ENCODE measurements at places on chromosomes 16 and 17.

DNA sequence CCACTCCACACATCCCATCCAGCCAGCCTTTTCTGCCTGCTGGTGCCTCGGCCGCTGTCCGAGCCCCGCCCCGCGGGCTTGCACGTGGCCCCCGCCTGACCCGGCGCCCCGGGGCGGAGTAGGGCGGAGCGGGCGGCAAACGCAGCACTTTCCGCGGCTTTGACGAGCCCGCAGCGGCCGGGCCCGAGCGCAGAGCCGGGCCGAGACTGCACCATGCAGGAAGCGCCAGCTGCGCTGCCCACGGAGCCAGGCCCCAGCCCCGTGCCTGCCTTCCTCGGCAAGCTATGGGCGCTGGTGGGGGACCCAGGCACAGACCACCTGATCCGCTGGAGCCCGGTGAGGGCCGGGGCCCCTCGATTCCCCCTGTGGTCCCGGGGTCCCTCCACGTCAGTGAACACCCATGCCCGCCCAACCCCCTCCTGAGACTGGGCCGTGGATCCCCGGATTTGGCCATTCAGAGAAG is at the start of gene HSF4:
Gene HSF4, plus strand, starts transcription at position 147 of the 463 bp plus-strand sequence. Its CDS starts 67 bp downstream, at position 214.
- no peak for DNase-seq

DNA sequence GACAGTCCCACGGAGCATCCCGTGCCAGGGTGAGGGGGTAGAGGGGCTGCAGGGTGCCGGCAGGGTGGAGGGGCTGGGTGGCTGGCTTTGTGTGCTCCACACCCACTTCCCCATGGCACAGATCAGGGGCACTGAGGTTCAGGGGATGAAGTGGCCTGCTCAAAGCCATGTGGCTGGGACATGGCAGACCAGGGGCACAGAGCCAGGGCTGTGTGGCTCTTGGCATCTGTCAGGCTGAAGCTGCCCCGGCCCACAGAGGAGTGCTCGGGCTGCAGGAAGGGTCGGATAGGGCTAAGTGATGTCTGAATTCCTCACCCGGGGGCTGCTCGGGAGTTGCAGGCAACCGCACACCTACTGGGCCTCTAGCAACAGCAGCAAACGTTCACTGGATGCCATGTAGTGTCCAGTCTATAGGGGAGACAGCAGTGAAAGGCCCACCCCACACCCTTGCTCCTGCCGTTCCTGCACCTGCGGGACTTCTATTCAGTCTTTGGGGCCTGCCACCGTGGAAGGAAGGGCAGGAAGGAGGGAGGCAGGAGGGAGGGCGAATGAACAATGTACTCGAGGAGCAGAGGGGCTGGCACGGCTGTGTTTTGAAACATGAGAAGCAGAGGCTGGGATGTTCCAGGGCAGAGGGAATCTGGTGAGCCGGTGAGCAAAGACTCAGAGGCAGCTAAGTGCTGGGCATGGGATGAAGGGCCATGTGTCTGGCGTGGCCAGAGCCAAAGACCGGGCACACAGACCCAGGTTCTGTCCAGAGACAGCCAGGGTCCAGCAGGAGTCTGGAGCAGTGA is 15.1 kb downstream of the SLC5A10 start:
- DNase-seq: no peak

DNA sequence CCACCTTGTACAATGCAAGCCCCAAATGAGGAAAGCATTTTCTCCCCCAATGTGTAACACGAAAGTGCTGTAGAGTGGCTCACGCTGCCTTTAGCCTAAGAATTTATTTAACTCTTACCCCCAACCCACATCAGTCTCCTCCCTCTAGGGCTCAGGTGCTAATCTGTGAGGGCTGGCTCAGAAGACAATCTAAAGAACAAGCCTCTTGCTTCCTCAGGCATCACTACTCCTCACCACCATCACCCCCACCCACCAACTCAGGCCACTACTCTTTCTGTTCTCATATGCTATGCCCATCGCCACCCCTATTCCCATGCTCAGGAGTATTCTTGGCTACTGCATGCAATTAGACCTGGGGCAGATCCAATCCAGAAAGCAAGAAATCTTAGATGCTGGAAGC is 3.9 kb upstream of the CCL2 start:
- DNase-seq: no peak

GRCh38 chr17:78226759-78227454 is 4.5 kb upstream of the TMEM235 start:
- no peak for DNase-seq

DNA sequence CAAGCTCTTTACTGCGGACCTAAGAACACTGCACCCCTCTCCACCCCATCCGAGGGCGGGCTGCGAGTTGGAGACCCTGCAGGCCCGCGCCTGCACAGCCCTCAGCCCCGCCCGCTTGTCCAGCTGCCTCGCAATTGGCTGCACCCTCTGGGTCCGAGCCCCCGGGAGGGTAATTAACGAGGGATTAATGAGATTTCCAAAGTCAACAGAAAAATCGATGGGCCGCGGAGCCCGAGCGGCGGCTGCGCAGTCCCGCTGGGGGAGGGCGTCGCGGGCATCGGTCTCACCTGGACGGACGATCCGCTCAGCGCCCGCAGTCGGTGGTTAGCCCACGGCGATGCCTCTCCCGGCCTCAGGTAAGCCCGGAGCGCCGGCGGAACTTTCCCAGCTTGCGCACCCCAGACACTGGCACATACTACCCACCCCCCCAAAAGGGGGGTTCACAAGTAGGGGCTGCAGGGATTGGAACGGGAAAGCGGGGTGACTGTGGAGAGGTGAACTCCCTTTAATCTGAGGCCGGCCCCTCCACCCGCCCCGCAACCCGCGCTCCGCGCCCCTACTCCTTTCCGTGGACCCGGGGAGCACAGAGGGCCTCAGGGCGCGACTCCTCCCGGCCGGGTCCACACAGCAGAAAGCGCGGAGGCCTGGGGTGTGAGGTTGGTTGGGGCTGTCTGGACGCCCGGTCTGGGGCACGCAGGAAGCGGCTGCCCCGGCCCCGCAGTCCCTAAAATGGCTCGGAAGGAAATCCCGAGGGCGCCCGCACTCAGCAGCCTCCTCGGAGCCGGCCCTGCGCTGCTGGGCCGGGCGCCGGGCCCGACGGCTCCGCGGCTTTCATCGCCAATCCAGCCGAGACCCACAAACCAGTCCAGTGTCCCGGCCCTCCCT is at the start of gene OTOP3:
Gene OTOP3, plus strand, starts transcription at position 314 of the 885 bp plus-strand sequence. Its CDS starts 24 bp downstream, at position 338.
- no peak for DNase-seq

GRCh38 chr16:64351121-64351520 is 770.7 kb downstream of the CDH11 start:
- DNase-seq: no peak

GRCh38 chr17:73524941-73525679 is 119.1 kb downstream of the SDK2 start:
- DNase-seq: no peak

Measured in effector CD8-positive, alpha-beta T cell (primary cell).